ENCODE measurements at places on chromosomes 7 and 10. TPM values are rescaled to one million over a fixed set of nuclear protein-coding genes. Genes with fewer than 3 reads are reported as not detected.

The ANKRD61 gene
- 0.53 TPM for polyA plus RNA-seq

The CLCN1 gene
- polyA plus RNA-seq: not detected

The NPY4R gene
- polyA plus RNA-seq: not detected

The FAM25C gene
- not detected for polyA plus RNA-seq

The CPEB3 gene
- polyA plus RNA-seq: 0.87 TPM

The MRLN gene
- polyA plus RNA-seq: not detected

The CDK13 gene
- 34.0 TPM for polyA plus RNA-seq

The PLEKHS1 gene
- polyA plus RNA-seq: not detected

The OR9A2 gene
- polyA plus RNA-seq: not detected
